Stimulated activated CD4-positive, alpha-beta T cell treated with anti-CD3 and anti-CD28 coated beads, Interleukin-4, amount 100 ng/mL, for 1 hour (primary cell): ENCODE measurements at places on chromosomes 5 and 9.

DNA sequence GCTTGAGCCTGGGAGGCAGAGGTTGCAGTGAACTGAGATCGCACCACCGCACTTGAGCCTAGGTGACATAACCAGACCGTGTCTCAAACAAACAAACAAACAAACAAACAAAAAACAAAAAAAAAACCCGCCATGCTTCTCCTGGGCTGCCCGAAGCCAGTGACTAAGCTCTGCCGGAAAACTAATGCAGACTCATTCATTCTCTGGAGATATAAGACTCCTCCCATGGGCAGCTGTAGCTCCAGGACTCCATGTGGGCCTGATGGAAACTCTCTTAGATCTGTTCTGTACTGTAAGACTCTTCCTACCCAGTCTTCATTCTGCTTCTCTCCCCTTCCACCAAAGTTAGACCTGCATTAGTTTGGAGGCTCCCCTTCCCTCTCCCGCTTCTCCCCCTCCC, 11.1 kb downstream of the GLDC start:
- DNase-seq: no peak

- DNase-seq: no peak
These were observed 32.1 kb downstream of the SNX24 start for GRCh38 chr5:122877518-122877917.

GRCh38 chr9:93810028-93810971, 144.9 kb downstream of the BARX1 start:
- DNase-seq: no peak

DNA sequence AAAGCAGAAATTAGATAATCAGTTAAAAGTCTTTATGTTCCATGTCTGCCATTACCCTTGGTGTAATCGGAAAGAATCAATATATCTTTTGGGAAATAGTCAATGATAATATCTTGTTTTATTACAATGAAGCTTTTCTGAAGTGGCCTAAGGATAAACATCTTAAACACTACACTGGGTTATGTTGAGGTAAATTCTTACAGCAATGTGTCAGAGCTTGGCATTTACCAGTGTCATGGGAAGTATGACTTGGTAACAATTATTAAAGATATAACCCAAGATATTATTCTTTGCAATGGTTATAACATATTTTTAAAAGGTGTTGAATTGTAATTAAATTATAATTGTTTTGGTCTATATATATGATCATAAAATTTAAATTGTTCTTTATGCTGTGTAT, 84.7 kb downstream of the CFAP95 start:
- DNase-seq: no peak

DNA sequence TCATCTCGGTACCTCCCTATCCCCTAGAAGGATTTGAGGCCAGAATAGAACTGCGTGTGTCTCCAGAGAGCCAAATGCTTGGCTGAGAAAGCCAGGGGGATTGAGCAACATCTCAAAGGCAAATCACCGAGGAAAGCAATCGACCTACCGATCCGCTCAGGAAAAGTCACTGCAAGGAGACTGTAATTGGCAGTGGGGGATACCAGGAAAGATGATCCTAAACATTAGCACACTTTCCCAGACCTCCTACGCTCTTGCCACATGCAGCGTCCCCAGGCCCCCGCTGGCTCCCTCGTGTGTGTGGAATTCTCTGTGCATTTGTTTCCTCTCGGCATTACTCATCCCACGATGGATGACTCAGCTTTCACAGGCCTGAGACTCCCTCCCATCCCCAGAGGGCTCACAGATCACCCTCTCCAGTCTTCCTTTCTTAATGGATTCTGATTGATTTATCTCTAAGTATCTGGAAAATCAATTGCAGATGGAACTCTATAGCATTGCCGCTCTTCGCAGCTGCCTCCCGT, 82.2 kb upstream of the ICE1 start:
- DNase-seq: no peak

DNA sequence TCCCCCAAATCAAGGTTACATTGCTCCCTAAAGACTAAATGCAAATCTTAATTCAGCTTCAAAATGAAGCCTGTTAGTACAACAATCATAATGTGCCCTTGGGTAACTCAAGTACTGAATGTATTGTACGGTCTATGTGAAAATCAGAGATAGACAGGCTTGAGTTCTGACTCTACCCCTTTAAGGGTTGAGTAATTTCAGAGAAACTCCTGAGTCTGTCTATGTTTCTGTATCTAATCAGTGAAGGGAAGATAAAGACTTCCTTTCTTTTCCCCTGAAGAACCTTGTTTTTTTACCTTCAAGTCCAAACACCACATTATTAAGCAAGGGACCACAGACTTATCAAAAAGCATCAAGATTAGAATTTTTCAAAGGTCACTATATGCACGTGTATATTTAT, 108.2 kb downstream of the MPDZ start:
- no peak for DNase-seq

DNA sequence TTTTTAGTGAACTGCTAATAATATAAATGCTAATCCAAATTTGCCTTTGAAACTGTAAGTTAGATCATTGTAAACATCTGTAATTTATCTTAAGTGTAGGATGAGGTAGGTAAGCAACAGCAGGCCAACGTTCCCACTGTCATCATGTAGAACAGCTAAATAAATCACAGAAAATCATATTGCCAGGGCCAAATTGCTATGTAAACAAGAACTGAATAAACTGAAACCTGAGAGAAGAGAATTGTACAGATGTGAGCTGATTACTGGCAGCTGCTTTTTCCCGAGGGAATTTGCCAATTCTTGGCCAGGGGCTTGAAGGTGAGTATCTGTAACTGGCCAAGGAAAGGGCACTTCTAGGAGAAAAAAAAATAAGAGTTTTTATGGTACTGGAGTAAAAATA, 97.6 kb downstream of the CDH10 start:
- DNase-seq: no peak
